ENCODE measurements at places on chromosomes 16 and 17. TPM values are rescaled to one million over a fixed set of nuclear protein-coding genes. Genes with fewer than 3 reads are reported as not detected.

CD300A gene
- total RNA-seq, result not detected

TTYH2 gene
- 1.8 TPM for total RNA-seq

ZNF385C gene
- total RNA-seq, result 0.13 TPM

PRSS21 gene
- 0.19 TPM for total RNA-seq

CTCF gene
- total RNA-seq, result 37.8 TPM

SYCE1L gene
- total RNA-seq, result 8.2 TPM

KCNJ12 gene
- total RNA-seq, result 0.96 TPM

DPEP1 gene
- total RNA-seq, result 1.5 TPM

MRTFB gene
- 8.9 TPM for total RNA-seq

RSAD1 gene
- total RNA-seq, result 37.7 TPM

SLC47A2 gene
- 0.14 TPM for total RNA-seq

PRKCB gene
- 0.15 TPM for total RNA-seq

HYDIN gene
- total RNA-seq, result 0.32 TPM

CNTNAP1 gene
- 5.5 TPM for total RNA-seq

IRX3 gene
- total RNA-seq, result 3.2 TPM

SLC26A11 gene
- total RNA-seq, result 12.1 TPM

ABCA10 gene
- total RNA-seq, result 0.31 TPM

FHOD1 gene
- total RNA-seq, result 40.1 TPM

SDR42E2 gene
- total RNA-seq, result not detected

PPM1E gene
- total RNA-seq, result 0.09 TPM

CHD9 gene
- 13.9 TPM for total RNA-seq
